ENCODE measurements at places on chromosomes 11 and 22.

GRCh38 chr11:4194889-4195288 lies 100.3 kb downstream of the RRM1 start:
- no peak for DNase-seq
- H3K27me3 ChIP-seq, result no peaks in the 10 kb centered on the region
- no peak overlapping the region for H3K4me3 ChIP-seq
- no peak overlapping the region for H3K27ac ChIP-seq

DNA sequence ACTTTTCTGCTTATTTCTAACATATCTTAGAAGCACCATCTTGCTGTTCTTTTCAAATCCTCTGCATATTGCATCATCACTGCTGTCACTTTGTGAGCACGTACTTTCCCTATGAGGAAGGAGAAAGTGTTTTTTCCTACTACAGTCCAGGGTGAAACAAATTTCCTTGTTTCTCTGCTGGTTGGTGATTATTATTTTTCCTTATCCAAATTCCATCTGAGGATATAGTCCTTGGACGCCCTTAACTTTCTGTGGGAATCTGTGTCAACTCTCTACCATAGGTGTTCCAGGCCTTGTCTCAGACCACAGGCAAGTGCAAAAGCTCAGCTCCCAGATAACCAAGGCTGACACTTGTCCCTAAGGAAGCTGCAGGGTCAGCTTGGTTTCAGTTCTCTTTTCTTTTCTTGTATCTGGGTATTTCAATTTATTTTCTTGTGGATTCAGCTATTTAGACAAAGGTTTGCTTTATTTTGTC lies 29.4 kb upstream of the LYVE1 start:
- H3K27me3 ChIP-seq, result no peaks in the 10 kb centered on the region
- DNase-seq, result no peak

DNA sequence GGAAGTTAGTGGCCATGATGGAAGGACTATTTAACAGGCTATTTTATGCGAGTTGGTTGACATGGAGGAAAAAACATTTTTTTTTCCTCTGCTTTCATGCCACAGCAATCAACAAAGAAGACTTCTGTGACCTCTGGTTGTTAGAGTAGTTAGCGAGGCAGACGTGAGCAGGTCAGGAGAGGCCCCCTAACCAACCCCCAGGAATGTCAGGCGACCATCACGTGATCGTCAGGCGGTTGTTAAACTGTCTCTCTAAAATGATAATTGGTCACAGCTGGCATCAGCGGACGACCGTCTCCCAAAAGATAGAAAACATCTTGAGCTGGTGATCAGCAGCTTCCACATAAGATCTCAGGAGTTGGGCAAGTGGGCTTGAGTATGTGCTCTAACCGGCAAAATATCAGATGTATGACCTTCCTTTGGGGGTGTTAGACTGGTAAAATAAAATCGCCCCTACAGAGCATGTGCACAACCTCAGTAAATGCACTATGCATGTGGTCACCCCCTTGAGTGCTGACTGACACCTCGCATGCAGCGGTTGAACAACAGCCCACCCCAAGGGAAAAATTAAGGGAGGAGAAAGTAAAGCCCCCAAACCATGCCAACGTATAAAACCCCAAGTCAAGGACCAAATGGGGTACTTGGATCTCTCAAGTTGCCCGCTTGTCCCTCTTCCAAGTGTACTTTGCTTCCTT lies 20.9 kb upstream of the NARS2 start:
- no peak for DNase-seq
- H3K4me3 ChIP-seq, result no peak overlapping the region
- H3K27me3 ChIP-seq, result no peaks in the 10 kb centered on the region
- no peaks in the 10 kb centered on the region for H3K4me1 ChIP-seq
- H3K36me3 ChIP-seq, result no peaks in the 10 kb centered on the region

- no peaks in the 10 kb centered on the region for H3K36me3 ChIP-seq
- no peak overlapping the region for H3K27ac ChIP-seq
- H3K27me3 ChIP-seq, result no peaks in the 10 kb centered on the region
- no peaks in the 10 kb centered on the region for H3K4me1 ChIP-seq
- no peak overlapping the region for H3K4me3 ChIP-seq
- no peak for DNase-seq
These were observed 276.5 kb downstream of the ETS1 start for GRCh38 chr11:128310676-128311445.

- no peaks in the 10 kb centered on the region for H3K4me1 ChIP-seq
- H3K4me3 ChIP-seq, result no peak overlapping the region
- no peak for DNase-seq
These were observed 29.7 kb downstream of the FAM83F start for GRCh38 chr22:40024201-40025061.

All from breast epithelium (tissue), 4 donors.